ENCODE measurements at places on chromosomes 6 and 20. TPM values are rescaled to one million over a fixed set of nuclear protein-coding genes. Genes with fewer than 3 reads are reported as not detected.

ALDH8A1 gene
- 0.18 TPM for total RNA-seq

SAYSD1 gene
- 16.7 TPM for total RNA-seq

KIAA0408 gene
- total RNA-seq = 0.87 TPM

LINC00237 gene
- total RNA-seq = not detected

POU5F1 gene
- total RNA-seq = not detected

HCRTR2 gene
- total RNA-seq = not detected

TDP2 gene
- 24.2 TPM for total RNA-seq

ZC3H12D gene
- total RNA-seq = not detected

TCF15 gene
- 20.4 TPM for total RNA-seq

SLC52A3 gene
- total RNA-seq = not detected

SIRPB2 gene
- total RNA-seq = 0.97 TPM

PROKR2 gene
- total RNA-seq = not detected

TCF21 gene
- 0.41 TPM for total RNA-seq

PNPLA1 gene
- not detected for total RNA-seq

XKR7 gene
- total RNA-seq = not detected

All from glomerular endothelial cell (primary cell).